ENCODE measurements at places on chromosomes 5 and 9.

DNA sequence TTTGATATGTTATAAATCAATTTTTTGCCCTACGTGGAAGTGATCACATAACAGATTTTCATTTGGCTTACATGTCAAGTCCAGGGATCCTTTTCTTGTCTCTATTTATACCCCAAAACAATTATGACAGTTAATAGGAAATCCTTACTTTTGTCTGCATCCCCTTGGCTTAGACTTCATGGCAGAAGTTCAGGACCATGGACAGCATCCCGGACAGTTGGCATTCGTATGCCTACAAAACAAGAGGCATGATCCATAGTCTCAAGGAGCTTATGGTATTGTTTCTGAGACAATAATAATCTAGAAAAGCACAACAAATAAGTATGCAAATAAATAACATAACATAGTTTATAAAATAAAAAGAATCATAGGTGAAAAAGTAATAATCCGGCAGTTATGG lies 214.3 kb upstream of the GRIA1 start:
- peak; percentile 33 for DNase-seq

DNA sequence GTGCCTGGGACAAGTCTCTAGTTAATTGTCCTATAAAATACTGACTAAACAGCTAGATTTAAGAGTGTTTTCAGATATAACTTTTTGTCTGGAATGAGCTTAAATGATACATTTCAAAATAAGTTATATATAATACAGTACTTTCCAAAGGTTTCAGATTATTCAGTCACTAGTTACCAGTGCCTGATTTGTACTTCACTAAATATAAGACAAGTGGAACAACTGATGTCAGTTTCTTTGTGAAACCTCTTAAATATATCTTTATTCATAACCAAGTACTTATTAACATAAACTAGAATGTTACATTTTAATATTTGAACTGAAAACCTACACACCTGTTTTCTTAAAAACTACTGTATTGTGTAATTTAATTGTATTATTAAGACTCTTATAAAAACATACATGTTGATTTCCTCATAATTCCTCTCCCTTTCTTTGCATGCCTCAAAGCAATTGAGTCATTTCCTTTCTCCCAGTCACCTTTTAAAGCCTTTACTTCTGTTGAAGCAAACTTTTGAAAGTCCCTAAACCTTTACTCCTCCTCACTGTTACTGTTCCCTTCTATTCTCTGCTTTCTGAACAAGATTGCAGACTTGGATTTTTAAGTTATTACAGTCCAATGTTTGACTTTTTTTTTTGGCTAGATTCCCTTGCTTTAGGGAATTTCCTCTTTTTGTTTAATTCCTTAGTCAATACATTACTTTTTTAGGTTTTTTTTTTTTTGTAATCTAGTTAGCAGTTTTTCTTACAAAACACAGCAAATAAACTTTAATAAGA lies 8.7 kb upstream of the SEMA6A start:
- no peak for DNase-seq

DNA sequence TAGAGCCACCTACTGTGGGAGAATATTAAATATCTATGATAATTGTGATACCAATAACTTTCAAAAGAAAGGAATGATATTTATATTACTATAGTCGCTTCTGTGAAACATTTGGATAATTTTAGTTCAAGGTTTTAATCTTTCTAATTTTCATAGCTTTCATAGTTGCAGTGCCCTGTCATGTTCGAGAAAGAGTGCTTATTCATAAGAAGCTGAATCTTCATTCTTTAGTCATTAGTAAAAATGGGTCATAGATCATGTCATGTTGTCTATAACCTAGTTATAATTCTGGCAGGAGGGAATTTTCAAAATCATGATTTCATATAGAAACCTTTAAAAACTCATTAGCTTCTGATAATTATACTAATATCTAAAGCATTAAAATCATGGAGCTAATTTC lies 685.6 kb downstream of the CETN3 start:
- no peak for DNase-seq

DNA sequence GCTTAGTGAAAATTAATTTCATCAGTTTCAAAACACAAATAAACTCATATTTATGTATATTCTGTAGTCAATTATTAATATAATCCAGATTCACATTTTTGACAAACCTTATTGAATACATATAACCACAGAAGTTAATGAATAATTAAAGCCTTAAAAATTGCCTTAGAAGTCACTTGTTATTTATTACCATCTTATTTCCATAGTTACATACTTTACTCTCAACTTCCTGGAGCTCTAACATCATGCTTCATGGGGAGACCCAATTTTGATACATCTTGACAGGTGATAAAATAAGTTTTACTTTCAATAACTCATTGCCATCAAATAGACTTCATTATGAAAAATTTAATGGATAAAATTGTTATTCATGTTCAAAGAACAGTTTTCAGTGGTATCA lies 1038.7 kb downstream of the PTPRD start:
- DNase-seq, result no peak

- DNase-seq, result no peak
These were observed 234.8 kb downstream of the MED10 start for GRCh38 chr5:6143523-6143922.

- no peak for DNase-seq
These were observed 53.6 kb downstream of the HMHB1 start for GRCh38 chr5:143865426-143866025.

DNA sequence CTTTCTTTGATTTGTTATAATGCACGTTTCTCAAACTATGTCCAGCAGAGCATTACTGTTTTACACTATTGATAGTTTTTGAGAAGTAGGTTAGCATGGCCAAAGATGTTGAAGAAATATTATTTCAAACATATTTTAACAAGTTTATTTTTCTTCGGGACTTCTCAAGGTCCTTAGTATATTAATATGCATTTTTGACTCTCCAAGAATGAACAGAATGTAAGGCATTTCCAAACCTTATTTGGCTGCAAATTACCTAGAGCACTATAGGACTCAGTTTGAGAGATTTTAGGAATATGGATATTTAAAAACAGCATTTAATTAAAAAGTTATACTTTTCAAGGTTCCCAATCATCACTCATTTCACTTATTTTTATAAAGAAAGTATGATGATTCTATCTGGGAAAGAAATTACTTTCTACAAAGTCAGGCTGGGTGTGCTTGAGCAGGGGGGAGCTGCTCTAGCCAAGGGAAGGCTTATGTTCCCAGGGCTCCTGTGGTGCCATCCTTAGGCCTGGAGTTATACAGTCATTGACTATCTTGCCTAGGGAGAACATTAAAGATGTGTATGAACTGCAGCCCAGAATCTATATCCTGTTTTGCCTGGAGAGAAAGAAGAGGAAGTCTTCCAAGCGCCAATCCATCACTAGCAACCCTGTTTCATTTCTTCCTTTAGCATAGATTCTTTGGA lies 27.6 kb upstream of the NREP start:
- no peak for DNase-seq

DNA sequence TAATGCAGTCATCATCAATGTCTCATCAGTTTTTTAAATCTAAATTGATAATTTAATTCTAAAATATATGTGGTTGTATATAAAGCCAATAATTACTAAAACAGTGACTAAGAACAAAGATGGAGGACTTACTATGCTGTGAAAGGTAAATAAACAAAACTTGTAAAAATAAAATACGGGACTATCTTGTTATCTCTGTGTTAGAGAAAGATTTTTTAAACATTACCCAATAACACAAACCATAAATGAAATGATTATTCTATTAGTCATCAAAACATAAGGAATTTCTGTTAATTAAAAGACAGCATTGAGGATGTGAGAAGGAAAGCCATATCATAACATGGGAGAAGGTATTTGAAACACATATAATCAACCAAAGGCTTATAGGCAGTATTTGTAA lies 226.2 kb upstream of the SMC2 start:
- DNase-seq, result no peak

DNA sequence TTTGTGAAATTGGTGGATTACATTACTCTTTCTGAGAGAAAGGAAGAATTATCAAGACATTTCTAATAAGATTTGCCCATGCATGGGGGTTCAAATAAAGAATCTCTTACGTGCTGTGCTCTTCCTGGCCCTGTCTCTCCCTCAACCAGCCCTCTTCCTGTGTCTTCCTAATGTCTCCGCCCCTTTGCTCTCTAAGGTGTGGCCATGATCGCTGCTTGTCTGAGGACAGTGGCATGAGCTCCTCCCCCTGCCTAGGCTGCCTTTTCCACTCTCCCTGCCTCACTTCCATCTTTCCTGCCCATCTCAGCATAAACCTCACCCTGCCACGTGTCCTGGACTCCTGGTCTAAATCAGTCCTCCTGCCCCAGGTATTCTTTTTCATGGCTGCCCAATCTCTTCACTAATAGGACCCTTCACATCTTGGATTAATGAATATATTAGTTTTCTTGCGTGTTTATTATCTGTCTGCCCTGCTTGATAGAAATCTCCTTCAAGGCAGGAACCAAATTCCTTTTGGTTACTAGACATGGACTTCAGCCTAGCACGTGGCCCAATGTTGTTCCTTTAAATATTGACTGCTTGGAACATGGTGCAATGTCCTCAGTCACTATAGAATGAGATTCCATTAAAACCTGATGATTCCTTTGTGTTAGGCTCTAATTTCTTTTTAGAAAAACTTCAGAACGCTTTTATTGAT lies 122.3 kb downstream of the MTRR start:
- no peak for DNase-seq
